Stimulated activated CD4-positive, alpha-beta T cell treated with anti-CD3 and anti-CD28 coated beads, Interleukin-4, amount 100 ng/mL, for 4 hours (primary cell): ENCODE measurements at places on chromosomes 4 and X.
A peak's percentile ranks its signal among the peaks of the same experiment; 100 is the strongest.

DNA sequence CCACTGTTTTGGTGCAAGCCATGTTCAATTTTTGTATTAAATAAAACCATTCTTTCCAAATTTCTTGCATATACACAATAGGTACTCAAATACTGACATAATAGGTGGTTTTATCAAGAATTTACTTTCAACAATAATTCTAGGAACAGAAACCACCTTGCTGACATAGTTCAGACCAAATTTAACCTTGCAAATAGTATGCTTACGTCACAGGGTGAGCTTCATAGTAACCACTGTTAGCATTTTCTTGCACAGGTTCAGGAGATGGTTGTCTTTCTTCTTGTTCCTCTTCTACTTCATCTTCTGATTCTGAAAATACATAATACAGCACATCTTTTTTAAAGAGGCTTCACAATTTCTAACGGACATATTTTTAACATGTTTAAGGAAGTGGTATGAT lies 17.6 kb downstream of the G3BP2 start:
- no peak for DNase-seq

DNA sequence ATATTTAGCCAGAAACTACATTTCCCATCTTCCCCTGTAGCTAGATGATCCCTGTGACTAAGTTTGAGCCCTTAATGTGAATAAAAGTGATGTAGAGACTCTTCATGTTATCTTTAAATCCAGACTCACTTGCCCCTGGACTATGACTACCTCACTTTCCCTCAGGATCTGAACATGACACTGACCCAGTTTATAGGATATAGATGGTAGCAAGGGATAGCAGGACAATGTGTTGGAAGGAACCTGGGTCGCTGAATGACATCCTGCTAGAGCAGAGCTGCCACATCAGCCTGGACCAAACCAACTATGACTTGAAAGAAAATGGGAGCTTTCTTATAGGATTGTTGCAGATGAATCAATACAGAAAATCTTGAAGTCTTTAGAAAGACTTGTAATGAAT lies 138.2 kb downstream of the PACRGL start:
- no peak for DNase-seq

DNA sequence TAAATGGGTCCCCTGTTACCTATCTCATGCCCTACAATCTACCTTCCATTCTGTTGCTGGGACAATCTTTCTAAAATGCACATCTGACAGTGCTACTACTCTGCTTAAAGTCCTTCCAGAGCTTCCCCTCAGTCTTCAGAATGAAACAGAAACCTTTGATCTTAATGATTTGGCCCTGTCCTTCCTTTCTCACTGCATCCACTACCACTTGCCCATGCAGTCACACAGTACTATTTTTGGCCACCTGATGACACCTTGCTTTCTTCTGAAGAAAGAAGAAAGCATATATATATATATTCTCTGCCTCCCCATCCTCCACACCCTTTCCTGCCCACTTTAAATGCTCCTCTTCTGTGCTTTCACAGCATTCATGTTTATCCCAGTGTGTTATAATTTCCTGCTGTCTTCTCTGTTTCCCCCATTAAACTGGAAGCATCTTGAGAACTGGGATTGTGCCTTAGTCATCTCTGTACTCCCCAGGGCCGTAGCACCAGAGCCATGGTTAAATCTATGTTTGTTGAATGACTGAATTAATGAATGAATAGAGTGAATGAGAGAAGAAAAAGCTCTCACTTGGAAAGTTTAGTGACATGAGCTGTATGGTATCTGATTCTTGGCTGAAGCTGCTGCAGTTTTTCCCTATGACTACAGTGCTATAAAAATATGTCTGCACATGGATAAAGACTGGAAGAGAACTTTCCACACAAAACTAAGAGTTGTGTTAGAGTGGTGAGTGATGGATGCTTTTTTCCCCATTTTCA lies 56.2 kb downstream of the RTL9 start:
- no peak for DNase-seq

- DNase-seq = no peak
Observed at GRCh38 chrX:38575888-38576287, 14.5 kb downstream of the TSPAN7 start.

DNA sequence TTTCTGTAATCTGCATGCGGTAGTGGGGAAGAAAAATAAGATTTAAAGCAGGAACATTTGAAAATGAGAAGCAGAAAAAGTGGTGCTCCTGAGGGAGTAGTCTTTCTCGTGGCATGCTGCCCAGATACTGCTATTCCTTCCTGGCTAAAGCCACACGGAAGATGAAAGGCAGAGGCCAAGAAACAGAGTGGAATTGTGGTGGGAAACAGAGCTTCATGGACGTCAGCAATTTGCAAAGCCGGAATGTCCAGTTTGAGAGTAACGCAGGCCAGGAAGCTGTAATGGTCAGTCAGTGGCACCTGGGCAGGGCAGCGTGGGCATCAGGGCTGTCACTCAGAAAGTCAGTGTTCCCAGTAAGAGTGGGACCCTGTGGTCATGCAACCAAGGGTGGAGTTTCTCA lies 63.7 kb upstream of the FMR1 start:
- DNase-seq = no peak

GRCh38 chr4:10743357-10743756 lies 58.8 kb upstream of the CLNK start:
- DNase-seq = no peak

DNA sequence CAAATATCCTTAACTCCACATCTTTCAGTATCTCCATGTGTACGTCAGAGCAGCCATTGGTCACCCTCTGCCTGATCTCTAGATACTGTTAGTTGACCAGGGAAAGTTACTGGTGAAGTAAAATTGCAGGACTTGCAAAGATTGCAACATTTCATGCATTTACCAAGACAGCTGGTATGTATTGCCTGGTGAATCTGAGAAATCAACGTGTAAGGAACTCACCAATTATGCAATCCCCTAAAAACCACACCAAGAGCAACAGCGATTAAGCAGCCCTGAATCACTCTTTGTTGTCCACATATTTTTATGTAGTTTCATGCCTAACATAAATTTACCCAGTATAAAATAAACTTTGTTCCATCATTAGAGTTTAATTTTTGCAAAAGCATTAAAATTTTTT lies 271.2 kb downstream of the NLGN4X start:
- DNase-seq = no peak

DNA sequence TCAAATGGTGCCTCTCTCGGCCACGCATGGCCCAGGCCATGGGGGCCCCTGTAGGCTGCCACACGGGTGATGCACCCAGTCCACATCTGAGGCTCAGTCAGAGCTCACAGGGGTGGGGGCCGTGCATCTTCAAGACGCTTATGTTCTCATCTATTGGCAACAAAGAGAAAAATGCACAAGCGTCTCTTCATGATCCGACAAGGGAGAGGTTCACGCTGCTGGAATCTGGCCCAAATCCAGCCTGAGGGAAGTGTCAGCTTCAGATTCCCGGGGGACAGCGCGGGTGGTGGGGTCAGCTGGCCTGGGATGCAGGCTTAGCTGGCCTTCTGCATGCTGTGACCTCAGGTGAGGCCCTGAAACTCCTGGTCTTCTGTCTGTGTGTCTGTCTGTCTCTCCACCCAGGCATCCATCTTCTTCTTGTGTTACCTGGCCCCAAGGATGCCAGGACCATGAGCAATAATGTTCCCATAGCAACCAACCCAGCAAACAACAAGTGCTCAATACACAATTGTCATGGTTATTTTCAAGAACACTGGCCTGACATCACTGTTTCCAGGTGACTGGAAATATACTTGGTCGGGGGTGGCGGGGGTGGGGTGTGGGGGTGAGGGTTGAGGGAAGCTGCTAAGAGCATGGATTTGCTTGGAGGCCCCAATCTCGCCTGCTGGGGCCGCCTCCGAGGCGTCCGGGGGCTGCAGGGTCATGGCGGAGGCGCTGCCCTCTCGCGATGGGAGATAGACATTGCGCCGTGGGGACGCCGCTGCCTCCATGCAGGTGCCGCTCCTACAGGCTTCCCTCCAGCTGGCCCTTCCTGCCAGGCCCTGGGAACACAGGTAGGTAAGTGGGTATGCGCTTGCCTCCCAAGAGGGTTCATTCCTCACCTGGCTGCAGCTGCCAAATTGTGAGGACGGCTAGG lies 48.3 kb downstream of the ABLIM2 start:
- DNase-seq = no peak

- DNase-seq = no peak
Observed at GRCh38 chr4:86981789-86982188, 47.0 kb downstream of the AFF1 start.

GRCh38 chrX:24464836-24465531 lies at the start of gene PDK3:
PDK3 (plus strand) TSS chrX:24465286; CDS start chrX:24465456, 170 bp downstream.
- peak; percentile 83 for DNase-seq

DNA sequence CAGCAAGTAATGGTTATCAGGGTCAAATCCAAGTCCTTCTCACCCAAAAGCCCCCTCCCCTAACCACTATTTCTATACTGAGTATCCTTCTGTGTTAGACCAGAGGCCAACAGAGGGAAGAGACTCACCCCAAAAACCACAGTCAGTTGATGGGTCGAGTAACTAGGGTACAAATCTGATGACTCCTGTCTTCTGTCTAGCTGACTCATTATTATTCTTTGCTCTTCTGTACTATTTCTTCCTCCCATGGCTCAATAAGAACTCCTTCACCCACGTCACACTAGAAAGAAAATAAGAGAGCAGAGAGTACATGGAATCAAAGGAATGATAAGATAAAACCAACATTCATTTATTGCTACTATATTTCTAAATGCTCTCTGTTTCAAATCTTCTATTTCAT lies 2.0 kb downstream of the RAB40A start:
- DNase-seq = no peak

GRCh38 chr4:16225167-16225862 lies 956 bp downstream of the TAPT1 start:
- DNase-seq = no peak

DNA sequence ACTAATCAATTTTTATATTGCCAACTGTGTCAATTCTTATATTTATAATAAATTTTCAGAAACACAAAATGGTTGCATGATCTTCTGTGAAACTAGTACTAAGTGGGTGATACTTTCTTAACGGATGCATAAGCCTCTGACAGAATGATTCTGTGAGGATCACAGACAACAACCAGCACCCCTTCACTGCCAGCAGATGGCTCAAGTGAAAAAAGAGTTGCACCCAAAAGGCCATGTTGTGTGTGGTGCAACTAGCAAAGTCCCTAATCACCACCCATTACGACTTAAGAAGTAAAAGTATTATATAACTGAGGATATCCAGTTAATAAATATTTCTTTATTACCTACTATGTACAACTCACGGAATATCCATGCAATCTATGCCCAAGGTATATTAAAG lies 334.0 kb downstream of the PCDH19 start:
- no peak for DNase-seq

DNA sequence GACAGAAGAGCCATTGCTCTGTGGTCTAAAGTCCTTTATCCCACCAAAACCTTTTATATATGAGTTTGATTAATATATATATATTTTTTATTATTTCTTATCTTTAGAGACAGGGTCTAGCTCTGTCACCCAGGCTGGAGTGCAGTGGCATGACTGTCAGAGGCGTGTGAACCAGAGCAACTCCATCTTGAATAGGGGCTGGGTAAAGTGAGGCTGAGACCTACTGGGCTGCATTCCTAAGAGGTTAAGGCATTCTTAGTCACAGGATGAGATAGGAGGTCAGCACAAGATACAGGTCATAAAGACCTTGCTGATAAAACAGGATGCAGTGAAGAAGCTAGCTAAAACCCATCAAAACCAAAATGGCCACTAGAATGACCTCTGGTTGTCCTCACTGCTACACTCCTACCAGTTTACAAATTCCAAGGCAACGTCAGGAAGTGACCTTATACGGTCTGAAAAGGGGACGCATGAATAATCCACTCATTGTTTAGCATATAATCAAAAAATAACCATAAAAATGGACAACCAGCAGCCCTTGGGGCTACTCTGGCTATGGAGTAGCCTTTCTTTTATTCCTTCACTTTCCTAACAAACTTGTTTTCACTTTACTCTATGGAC lies 10.5 kb downstream of the TBCK start:
- no peak for DNase-seq

DNA sequence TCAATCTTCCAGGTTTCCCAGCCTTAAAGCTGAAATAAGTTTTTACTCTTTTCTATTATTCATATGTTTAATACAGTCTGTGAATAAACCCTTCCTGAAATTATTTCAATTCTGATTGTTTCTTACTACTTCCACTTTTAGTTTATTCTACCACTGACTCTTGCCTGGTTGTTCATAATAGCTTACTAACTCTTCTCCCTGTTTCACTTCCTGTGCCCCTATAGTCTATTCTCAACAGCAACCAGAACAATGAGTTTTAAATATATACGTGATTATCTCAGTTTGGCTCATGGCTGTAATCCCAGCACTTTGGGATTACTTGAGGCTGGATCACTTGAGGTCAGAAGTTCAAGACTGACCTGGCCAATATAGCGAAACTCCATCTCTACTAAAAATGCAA lies 408.0 kb upstream of the SPOCK3 start:
- no peak for DNase-seq
